Esophagus squamous epithelium (tissue), 5 donors: ENCODE measurements at places on chromosomes 6 and 20.

GRCh38 chr20:43920797-43921196, 6.1 kb downstream of the TOX2 start:
- DNase-seq: no peak

DNA sequence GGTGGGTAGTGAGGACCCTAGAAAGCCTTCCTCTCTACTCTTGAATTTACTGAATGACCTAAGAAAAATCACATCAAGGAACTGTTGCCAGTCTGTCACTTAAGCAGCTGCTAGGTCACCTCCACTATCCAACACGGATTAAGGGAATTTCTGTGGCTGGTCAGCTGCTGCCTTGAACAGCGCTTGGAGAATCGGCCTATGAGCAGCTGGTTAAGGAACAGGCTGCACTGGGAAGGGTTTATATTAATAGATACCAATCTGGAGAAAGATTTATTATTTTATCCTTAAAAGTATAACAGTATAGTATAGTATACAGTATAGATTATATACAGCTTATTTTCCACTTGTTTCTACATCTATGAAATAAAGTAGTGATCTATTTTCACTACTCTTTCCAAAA, 6.5 kb downstream of the PTPRK start:
- no peak for DNase-seq

DNA sequence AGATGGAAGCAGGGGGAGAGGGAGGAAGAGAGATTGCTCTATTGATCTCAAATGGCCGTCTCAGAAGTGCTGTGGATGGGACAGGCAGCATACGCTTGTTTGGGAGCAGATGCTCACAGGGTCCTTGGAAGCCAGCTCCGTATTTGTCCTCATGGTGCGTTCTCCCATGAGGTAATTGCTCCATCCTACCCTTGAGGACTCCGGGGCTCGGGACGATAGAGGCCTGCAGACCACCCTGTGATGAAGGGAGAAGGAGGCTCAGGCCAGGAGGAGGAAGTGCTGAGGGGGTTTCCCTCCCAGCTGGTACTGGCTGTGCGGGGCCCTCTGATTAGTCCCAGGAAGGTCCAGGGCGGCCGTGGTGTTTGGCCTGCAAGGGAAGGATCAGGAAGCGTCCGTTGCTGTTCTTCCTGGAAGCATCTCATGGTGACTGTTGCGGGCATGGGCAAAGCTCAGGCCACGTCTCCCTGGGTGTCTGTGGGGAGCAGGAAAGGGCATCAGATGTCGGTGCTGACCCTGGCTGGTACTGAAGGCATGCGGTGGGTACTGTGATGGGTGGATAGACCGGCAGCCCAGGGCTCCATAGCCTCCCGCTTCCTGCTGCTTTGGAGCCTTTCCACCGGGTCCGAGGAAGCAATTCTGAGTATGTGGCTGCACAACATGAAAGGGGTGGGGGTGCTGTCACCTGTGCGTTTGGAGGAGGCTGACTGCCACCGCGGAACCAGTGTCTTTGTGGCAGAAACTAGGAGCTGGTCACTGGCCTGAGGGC, 158.3 kb downstream of the SYCP2 start:
- no peak for DNase-seq

GRCh38 chr20:3202965-3203314, 1.5 kb downstream of the DDRGK1 start:
- DNase-seq: no peak

DNA sequence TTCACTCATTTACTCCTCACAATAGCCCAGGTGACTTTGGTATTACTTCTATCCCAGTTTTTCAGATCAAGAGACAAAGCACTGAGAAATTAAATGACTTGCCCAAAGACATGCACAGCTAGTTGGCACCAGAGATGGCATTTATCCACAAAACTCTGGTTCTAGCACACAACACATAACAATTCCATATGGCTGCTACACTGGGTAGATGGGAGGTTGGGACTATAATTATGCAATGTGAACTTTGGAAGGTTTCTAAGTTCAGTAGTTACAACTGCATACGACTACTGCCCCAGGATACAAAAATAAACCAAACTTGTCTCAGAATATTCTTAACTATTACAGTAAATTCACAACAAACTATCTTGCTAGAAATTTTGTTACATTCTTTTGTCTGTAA, 54.2 kb upstream of the MLIP start:
- no peak for DNase-seq

DNA sequence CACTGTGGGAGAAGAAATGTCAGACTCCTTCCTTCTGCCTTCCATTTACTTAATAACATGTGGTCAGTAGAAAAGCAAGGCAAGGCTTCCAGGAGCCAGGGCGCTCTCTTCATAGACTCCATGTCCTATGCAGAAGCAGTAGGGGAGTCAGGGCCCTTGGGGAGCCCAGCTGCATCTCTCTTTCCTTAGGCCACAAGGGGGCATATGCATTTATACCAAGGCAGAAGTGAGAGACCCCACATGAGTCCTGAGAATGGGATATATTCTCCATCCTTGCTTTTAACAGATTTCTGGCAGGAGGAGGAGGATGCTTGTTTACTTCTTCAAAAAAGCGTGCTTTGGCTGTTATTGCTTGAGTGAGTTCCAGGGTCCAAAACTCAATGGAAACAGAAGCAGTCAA, 198.5 kb downstream of the HIVEP2 start:
- no peak for DNase-seq

- no peak for DNase-seq
Measured at GRCh38 chr6:11179419-11180202, 52.9 kb downstream of the NEDD9 start.

- DNase-seq: no peak
Measured at GRCh38 chr6:84350397-84350796, 123.0 kb upstream of the CEP162 start.

- no peak for DNase-seq
Measured at GRCh38 chr6:16849988-16850680, 88.9 kb upstream of the ATXN1 start.

DNA sequence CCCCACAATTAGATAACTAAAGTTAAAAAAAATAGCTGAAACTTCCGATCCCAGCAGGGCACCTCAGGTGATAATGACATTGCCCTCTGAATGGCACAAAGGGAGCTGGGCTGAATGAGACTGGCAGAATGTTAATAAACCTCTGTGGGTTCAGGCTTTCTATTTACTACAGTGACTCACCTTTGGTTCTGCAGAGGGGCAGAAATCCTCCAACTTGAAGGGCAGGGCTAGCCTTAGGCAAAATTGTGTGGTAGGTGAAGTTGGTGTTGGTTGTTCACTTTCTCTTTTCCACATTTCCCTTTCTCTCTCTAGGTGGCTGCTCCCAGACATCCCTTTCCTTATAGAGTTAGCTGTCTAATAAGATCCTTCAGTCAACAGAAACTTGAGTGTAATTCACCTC, 625.2 kb downstream of the EPM2A start:
- DNase-seq: no peak

GRCh38 chr6:155483858-155484257, 28.2 kb upstream of the NOX3 start:
- no peak for DNase-seq

DNA sequence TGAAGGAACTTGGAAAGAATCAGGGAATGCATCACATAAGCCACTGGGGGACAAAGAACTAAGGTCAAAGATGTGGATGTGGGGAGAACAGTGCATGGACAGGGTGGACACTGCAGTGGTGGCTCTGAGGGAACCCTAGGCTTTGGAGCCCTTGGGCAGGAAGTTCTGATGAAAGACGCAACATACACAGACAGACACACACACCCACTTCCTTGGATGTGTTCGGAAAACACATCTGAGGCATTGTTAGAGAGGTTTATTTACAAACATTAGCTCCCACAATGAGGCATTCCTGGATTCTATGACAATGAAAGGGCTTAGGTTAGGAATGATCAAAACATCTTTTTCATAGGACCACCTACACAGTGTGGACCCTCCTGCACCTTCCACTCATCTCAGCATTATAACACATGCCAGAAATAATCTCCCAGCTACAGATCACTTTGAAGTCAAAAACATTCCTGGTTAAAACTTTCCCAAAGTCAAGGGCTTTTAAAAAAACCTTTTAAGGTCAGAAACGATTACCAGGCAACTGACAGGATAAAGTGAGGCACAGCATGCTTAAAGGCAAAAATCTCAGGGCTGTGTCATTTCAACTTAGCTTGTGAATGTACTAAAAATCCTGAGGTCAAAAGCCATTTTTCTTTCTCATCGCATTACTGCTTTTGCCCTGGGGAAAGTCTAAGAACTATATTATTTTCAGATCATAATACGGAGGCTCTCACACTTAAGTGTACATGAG, 6.4 kb upstream of the METTL24 start:
- no peak for DNase-seq

- DNase-seq: no peak
Measured at GRCh38 chr6:121310495-121310894, 23.8 kb downstream of the TBC1D32 start.

DNA sequence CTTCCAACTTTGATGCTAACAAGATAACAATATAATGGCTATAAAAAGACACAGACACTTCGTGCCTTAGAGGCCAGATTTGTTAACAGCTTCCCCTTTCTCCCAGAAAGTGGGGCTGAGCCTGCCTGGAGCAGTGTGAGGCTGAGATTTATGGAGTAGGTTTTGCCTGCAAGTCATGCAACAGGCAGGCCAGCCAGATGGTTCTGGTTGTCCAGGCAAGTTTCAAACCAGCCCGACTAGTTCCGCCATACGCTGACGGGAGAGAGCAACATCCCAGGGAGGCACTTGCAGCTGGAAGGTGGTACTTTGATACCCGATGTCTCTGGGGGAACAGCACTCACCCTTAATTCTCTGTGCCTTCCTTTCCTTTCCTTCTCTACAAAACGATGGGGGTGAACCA, 81.3 kb upstream of the NAA20 start:
- no peak for DNase-seq

- DNase-seq: no peak
Measured at GRCh38 chr6:66481216-66481615, 774.2 kb upstream of the EYS start.

GRCh38 chr20:23047001-23047737, 2.3 kb downstream of the THBD start:
- no peak for DNase-seq

DNA sequence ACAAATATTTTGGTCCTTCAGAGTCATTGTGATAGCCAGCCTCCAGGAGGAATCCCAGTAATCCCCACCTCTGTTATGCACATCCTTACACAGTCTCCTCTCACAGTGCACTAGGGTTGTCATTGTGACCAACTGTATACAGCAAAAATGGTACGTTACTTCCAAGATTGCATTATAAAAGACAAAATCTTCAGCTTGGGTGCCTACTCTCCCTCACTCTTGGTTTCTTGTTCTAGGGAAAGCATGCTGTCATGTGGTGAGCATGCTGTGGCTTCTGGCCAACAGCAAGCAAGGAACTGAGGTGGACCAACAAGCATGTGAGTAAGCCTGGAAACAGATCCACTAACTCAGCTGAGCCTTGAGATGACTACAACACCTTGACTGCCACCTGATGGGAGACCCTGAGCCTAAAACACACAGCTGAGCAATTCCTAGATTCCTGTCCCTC, 130.1 kb upstream of the DST start:
- DNase-seq: no peak

DNA sequence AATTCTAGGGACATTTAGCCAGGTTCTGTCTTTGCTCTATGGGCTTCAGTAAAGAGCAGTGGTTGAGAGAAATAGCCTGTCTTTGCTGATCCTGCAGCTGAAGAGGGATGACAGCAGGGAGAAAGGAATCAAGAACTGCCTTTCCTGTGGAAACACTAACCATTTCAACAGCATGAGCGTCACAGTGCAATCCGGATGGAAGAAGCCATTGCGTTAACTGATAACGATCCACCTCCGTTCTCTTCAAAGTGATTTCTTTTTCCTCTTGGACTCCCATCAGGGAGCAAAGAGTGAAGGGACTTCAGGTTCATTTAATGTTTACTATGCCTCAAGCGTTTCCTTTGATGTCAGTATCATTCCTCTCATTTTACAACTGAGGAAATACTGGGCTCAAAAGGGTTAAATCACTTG, 35.2 kb upstream of the EEF1E1 start:
- no peak for DNase-seq

DNA sequence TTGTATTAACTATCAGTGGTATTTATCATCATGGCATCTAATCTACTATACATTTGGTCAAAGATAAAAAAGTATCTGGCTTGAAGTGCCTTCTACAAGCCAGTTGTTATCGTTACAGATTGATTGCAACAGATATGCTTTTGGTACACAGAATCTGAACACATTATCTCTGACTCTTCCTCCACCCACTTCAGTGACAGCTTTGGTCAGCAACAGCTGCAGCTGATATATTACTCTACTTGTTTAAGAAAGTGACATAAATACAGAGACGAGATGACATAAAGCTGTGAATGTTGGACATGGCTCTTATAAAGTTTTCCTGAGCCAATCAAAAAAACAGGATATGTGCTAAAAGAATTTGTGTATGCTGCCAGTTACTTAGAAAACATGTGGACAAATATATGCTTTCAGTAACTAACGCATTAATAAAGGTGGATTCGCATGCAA, 77.6 kb downstream of the HIVEP2 start:
- DNase-seq: no peak

GRCh38 chr6:38755874-38756273, 40.8 kb downstream of the DNAH8 start:
- DNase-seq: no peak

- DNase-seq: no peak
Measured at GRCh38 chr6:130147111-130147510, 75.6 kb downstream of the SAMD3 start.

DNA sequence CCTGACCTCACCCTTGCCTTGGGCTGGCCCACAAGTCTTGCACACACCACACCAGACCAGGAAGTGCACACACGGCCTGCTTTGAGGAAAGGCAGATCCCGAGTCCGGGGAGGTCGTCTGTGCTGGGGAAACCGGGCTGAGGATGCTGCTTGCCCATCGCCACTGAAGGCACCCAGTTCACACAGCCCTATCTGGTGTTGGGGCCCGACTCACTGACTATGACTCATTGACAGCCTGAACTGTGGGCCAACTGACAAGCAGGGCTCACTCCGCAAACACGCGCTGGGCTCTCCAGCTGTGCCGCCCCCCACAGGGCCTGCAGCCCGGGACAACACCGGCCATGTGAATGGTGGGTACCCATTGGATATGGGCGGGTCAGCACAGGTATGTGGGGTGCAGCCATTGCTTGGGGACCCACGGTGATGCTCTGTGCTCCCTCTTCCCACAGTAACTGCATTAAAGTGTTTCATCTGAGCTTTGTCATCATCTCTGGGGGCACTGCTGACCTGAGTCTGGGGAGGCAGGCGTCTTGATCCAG, 1.6 kb downstream of the SAMD10 start:
- DNase-seq: no peak

DNA sequence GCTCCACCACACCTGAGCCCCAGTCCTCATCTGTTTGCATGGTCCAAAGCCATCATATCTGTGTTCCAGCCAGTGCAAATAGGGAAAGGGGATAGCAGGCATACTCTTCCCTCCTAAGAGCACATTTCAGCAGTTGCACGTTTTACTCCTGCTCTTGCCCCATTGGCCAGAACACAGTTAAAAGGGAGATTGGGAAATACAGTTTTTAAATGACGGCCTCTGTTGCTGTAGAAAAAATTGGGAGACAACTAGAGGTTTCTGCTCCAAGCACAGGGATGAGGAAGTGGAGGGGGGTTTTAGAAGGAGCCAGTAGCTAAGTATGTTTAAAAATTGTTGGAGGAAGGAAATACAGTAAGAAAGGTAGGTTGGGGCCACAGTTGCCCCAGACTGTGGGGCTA, 14.6 kb upstream of the STK35 start:
- DNase-seq: no peak
